ENCODE measurements at places on chromosomes 11 and 22. TPM values are rescaled to one million over a fixed set of nuclear protein-coding genes. Genes with fewer than 3 reads are reported as not detected.

- no peak for DNase-seq
Measured at GRCh38 chr11:7893796-7894195, 37.3 kb downstream of the OR10A6 start.

DNA sequence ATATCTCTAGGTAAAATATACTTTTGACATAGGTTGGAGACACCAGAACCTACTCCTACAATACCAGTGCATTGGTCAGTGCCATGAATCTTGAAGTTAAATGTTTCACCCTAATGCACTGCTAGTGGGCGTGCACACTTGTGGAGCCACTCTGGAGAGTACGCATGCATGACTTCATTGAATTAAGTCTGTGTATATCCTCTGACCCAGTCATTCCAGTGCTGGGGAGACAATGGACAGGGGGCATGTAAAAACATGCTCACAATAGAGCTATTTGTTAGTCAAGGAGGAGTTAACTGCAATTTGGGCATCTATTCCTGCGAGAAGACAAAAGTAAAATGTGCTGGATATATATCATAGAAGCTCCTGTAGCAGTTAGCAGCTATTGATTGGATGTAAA, 335.4 kb upstream of the NCAM1 start:
- DNase-seq, result no peak

GRCh38 chr22:28597665-28598064, 82.0 kb downstream of the TTC28 start:
- no peak for DNase-seq

- no peak for DNase-seq
Measured at GRCh38 chr22:41833369-41834004, 582 bp downstream of the SREBF2 start.

GRCh38 chr22:20056161-20056560, 23.9 kb upstream of the DGCR8 start:
- no peak for DNase-seq

- DNase-seq, result no peak
Measured at GRCh38 chr22:27045103-27045947, 387.9 kb downstream of the MIAT start.

GRCh38 chr22:30650508-30651116, 15.0 kb downstream of the SLC35E4 start:
- no peak for DNase-seq

DNA sequence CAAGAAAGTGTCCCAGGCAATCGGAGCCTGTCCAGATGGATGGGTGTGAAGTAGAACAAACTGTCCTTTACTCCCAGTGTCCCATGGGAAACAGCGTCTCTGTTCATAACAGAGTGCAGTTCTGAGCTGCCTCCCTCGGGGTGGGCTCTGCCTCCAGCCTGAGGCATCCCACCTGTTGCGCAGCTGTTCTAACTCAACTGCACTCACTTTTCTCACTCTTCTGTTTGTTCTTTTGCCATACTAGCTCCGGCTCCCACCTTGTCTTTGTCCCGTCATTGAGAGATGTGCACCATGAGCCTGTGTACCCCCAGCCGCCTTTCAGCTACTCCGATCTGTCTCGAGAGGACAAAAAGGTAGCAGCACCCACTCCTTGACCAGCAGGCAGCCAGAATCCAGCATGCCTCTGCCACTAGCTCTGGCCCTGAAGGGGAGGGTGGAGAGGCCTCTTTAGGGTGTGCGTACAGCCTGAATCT, 20.7 kb upstream of the CDC42EP2 start:
- no peak for DNase-seq

DNA sequence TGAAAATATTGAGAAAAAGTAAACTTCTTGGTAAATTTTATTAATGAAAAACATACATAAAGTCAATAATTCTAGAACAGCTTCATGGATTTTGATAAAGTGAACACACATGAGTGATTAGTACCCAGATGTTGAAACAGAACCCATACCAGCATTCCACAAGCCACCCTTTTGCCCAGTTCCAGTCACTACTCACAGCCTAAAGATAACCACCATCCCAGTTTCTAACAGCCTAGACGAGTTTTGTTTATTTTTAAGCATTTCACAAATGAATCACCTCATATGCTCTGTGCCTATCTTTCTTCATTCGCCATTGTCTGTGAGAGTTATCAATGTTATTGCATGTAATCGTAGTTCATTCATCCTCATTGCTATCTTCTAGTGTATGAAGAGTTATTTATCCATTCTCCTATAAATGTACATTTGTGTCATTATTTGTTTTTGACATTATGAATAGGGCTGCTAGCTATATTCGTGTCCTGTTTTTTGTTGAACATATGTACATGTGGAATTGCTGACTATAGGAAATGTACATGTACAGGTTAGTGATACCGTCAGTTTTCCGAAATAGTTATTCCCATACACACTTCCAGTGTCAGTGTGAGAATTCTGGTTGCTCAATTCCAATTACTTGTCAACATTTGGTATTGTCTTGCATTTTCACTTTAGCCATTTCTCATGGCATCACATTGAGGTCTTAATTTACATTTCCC, 44.5 kb upstream of the TEAD1 start:
- DNase-seq, result no peak

- no peak for DNase-seq
Measured at GRCh38 chr11:92782806-92783205, 186.6 kb upstream of the MTNR1B start.

GRCh38 chr11:112689851-112690250, 271.4 kb upstream of the NCAM1 start:
- DNase-seq, result no peak

GRCh38 chr11:128474036-128474874, 113.1 kb downstream of the ETS1 start:
- no peak for DNase-seq

DNA sequence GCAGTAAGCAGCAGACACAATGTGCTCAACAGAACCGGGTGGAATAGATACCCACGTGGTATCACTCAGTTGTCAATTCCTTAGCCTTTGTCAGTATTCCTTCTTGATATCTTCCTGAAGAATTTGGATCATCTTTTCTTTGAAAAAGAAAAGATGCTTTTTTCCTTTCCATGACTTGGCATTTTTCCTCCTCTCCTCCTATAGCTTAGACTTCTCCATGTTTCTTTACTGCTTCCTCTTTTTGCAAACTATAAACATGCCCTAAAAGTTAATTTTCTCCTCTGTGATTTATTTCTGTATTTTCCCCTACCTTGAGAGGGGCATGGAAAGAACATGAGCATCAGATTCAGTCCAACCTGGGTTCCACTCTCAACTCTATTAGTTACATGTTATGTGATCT, 11.7 kb downstream of the CBLIF start:
- no peak for DNase-seq

DNA sequence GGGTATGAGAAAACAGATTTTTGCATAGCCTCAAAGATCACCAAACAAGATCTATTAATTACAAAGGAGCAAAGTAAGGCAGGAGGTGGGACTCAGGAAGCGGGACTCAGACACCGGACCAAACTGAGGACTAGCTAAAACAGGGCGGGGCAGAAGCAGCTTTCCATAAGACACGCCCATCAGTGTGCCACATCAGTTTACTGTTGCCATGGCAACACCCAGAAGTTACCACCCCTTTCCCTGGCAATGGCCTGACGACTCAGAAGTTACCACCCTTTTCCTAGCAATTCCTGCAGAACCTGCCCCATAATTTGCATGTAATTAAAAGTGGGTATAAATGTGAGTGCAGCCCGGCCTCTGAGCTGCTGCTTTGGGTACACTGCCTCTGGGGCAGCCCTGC, 173.9 kb downstream of the SHANK2 start:
- no peak for DNase-seq

DNA sequence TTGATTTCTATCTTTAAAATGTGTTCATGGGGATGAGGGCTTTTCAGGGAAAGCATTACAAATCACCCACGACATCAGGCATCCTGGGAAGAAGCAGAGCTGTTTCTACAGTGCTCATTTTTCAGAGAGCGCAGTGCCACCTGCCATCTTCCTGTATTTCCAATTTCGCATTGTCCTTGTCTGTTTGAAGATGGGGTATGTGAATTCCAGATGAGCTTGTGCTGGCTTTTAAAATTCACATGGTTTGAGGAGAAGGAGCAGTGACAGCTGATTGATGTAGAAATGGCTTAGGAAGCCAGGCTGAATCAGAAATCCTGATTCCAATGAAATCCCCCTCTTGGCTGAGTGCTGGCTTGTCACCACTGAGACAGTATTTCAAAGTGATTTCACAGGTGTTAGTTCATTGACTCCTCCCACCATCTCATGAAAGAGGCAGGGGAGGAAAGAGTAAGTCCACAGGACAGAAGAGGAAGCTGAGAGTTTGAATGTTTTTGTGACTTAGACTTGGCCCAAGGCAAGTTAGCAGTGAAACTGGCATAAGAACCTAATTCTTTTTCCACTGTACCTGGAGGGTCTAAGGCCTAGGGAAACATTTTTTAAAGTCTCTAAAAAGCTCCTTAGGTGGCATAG, 344.6 kb upstream of the C11orf87 start:
- DNase-seq, result no peak

DNA sequence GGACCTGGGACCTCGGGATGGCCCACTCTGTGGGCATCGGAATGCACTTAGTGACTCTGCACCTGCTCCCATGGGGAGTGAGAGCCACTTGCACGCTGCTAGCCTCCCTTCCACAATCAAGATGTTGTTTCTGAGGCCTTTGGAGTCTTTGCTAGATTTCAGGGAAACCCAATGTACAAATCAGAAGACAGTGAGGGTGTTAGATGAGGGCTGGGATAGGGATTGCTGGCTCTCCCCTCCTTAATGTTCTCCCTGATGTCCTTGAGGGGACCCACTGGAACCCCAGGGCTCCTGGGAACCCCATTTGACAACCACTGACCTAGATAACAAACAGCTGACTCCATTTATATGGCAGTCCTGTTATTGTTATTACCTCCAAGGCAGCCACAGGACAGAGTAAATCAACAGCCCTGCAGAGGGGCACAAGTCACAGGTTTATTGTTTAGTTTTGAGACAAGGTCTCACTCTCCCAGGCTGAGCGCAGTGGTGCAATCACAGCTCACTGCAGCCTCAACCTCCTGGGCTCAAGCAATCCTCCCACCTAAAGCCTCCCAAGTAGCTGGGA, 31.3 kb upstream of the COMT start:
- no peak for DNase-seq

DNA sequence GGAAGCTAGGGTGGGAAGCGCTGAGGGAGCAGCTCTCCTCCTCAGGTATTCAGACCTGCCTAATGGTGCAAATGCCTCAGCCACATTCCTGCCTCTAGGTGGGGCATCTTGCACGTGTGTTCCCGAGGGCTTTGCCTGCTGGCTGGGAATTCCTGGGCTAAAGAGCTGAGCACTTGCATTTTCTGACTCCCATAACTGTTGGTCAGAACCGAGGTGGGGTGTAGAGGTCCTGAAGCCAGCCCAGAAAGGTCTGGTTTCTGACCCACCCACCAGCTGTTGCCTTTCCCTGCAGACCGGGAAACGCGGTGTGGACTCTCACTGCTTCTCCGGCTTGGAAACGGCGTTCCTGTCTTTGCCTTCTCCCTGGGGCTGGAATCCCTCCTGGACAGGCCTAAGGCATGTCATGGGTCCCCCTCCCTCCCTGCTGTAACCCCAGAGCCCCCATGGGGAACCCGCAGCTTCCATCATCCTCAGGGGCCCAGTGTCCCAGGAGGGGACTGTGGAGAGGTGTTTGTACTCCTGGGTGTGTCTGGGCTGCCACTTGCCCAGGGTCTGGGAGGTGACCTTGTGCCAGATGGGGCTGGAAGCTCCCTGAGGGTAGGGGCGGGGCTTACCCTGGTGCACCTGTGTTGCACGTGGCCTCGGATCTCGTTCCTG, 24.0 kb upstream of the SMIM38 start:
- DNase-seq, result peak; percentile 72

DNA sequence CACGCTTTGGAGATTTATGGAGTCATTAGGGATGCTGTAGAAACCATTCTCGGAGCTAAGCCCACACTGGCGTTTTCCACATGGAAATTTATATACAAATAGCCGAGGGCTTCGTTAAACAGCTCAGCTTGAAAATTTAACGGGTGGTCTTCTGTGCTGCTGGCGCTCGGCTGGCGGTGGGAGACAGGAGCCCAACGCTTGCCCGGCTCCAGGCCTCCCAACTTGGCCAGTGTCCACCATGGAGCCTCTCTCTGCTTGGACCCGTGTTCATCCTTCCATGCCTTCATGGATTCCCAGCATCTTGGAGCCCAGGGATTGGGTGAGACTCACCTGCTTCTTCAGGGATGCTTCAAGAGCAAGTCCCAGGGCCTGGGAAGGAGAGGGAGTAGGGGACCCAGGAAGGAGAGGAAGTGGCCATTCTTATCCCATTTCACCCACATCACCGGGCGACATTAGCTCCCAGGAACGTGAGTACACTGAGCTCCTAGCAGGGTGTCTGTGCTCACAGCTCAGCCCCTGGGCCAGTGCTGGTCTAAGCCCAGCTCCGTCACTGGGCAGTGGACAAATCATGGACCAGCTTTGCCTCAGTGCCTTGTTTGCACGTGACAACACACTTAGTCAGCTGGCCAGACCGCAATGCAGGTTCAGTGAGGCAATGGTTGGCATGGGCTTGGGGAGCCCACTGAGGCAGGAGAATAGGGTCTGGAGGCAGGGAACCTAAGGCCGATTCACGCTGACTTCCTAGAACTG, 944.3 kb downstream of the BRD1 start:
- DNase-seq, result no peak

DNA sequence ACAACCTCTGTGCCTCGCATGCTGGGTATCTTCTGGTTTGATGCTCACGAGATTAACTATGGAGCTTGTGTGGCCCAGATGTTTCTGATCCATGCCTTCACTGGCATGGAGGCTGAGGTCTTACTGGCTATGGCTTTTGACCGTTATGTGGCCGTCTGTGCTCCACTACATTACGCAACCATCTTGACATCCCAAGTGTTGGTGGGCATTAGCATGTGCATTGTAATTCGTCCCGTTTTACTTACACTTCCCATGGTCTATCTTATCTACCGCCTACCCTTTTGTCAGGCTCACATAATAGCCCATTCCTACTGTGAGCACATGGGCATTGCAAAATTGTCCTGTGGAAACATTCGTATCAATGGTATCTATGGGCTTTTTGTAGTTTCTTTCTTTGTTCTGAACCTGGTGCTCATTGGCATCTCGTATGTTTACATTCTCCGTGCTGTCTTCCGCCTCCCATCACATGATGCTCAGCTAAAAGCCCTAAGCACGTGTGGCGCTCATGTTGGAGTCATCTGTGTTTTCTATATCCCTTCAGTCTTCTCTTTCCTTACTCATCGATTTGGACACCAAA, 516 bp downstream of the OR52J3 start:
- no peak for DNase-seq

- no peak for DNase-seq
Measured at GRCh38 chr11:69873166-69874077, 54.2 kb upstream of the FGF3 start.

DNA sequence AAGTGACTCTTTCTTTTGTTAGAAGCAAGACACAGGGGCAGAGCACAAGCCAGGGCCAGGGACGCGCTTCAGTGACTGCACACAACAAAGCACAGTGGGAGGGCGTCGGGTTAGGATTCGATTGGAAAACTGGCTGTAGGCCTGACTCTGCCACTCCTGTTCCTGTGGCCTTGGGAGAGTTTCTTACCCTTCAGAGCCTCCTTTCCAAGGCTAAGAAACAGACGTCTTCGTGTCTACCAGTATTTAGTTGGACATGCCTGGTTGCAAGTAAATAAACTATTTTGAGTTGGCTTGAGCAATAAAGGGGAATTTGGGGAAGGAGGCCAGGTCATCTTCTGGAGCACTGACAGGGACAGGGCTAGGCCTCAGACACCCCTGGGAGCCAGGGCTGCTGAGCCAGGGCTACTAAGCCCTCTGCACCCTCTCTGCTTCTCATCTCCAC, 549.1 kb downstream of the INSC start:
- DNase-seq, result peak; percentile 24

- DNase-seq, result no peak
Measured at GRCh38 chr11:113014262-113015097, 53.3 kb downstream of the NCAM1 start.

MMP13 gene
- polyA plus RNA-seq, result not detected

GPR83 gene
- 0.38 TPM for polyA plus RNA-seq

MRGPRE gene
- not detected for polyA plus RNA-seq

APOL5 gene
- not detected for polyA plus RNA-seq

SGSM1 gene
- 2.7 TPM for polyA plus RNA-seq

UBQLNL gene
- polyA plus RNA-seq, result 0.85 TPM

All from renal cortex interstitium (tissue), 15 donors.